GM12865 (cell line): ENCODE measurements at places on chromosomes 7 and 10.
A peak's percentile ranks its signal among the peaks of the same experiment; 100 is the strongest.

DNA sequence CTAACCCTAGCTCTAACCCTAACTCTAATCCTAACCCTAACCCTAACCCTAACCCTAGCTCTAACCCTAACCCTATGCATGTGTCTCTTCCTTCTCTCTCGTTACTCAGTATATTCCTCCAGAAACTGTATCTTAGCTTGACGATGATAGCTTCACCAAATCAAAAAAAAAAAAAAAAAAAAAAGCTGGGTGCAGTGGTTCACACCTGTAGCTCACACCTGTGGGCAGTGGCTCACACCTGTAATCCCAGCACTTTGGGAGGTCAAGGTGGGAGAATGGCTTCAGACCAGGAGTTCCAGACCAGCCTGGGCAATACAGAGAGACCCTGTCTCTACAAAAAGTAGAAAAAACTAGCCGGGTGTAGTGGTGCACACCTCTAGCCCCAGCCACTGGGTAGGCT is 414.0 kb downstream of the GATA3 start:
- no peak for DNase-seq

DNA sequence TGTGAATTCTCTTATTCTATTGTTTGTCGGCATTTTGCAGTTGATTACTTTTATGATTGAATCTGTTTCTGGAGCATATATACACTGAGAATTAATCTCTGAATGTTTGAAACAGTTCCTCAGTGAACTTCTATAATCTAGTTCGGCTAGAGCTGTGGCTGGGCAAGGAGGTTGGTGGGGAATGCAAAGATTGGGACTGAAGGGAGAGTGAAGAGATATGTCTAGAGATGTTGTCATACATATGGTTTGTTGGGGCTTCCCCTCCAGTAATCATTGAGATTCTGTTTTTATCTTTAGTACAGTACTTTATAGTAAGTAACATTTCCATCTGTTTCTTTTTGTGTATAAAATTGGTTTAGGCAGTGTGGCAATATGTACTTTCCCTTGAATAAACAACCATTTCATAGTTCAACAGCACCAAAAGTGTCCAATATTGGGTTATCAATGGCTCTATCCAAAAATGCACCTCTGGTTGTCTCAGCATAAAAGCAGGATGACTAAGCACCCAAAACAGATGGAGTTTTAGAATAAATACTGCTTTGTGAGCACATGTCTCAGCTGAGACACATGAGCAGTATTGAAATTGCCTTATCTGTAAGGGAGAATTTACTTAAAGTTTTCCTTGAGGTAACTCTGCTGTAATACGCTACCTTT is 36.7 kb downstream of the WAC start:
- no peak for DNase-seq

- DNase-seq = peak; percentile 25
These were observed 147.1 kb downstream of the RGS10 start for GRCh38 chr10:119395280-119396007.

DNA sequence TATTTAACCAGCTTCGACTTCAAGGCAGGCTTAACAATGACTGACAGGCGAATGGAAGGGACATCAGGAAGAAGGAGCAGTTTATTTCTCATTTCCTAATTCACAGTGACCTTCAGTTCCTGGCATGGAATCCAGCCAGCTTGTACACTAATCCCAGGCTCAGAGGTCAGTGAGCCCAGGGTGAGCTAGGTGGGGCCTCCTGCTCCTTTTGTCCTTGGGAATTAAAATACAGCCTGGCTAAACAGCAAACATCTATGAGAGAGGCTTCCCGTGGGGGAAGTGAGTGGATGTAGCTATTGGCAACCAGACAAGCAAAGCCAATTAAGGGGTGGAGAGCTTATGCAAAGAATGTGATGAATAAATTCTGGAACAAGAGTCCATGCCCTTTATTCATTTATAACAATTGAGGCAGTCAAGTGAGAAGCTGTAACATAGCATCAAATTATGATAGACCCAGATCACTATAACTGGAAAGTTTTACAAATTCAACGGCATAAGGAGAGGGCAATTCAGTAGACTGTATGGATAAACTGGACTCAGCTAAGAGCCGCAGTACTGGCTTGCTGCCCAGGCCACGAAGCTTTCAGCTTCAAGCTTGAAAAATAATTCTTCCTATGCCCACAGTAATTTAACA is 57.1 kb downstream of the STK17A start:
- DNase-seq = no peak

DNA sequence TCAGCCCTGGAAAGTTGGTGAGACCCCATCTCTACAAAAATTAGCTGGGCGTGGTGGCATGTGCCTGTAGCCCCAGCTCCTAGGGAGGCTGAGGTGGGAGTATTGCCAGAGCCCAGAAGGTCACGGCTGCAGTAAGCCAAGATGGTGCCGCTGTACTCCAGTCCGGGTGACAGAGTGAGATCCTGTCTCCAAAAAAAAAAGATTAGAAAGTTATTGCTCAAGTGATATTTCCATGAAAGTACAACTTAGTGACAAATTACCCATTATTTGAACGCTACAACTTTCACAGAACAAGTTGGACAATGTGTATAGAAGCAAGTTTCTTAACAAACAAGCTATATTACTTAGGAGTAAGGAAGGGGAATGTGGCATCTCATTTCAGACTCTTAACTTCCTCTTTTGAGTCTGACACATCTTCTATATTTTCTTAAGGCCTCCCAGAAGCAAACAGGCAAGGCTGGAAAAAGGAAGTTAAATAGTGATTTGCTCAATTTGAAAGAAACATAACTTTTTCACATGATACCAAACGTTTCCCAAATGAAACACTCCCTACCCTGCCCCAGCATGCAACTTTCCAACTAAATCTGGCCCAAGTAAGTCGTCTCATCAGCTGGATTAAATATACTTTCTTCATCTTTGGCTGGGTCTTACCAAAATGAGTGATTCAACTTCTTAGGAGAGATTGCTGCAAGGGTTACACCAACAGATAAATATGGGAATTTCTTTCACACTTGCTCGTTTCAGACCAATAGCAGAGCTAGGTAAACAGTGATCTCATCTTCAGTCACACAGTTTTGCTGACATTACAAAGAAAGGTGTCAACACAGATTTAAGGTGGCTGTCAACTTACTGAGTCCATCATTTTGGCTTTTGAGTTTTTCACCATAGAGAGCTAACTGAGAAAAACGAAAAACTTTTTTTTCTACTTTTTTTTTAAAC is 66.3 kb upstream of the KLF6 start:
- DNase-seq = peak; percentile 67

- no peak for DNase-seq
These were observed 89.8 kb upstream of the HPS1 start for GRCh38 chr10:98536551-98536950.
